ENCODE measurements at places on chromosomes 6 and 20. TPM values are rescaled to one million over a fixed set of nuclear protein-coding genes. Genes with fewer than 3 reads are reported as not detected.

Gene CTCFL
- polyA plus RNA-seq, result not detected

Gene TMEM217
- 0.38 TPM for polyA plus RNA-seq

- no peak overlapping the region for H3K27ac ChIP-seq
- H3K27me3 ChIP-seq, result no peaks in the 10 kb centered on the region
- H3K4me3 ChIP-seq, result no peak overlapping the region
- no peak for DNase-seq
- H3K4me1 ChIP-seq, result peaks cover 13% of the 10 kb centered on the region
Measured at GRCh38 chr6:21767891-21768648, 174.5 kb downstream of the SOX4 start.

GRCh38 chr20:17896771-17897369 lies 71.7 kb downstream of the SNX5 start:
- peak overlapping the region; percentile 3 for H3K27ac ChIP-seq
- H3K27me3 ChIP-seq, result no peaks in the 10 kb centered on the region
- H3K4me1 ChIP-seq, result peaks cover 8% of the 10 kb centered on the region
- no peaks in the 10 kb centered on the region for H3K36me3 ChIP-seq
- no peak overlapping the region for H3K4me3 ChIP-seq

- peaks cover 7% of the 10 kb centered on the region for H3K4me1 ChIP-seq
- no peaks in the 10 kb centered on the region for H3K27me3 ChIP-seq
- no peak for DNase-seq
- no peaks in the 10 kb centered on the region for H3K36me3 ChIP-seq
Measured at GRCh38 chr20:50230871-50231560, 40.4 kb downstream of the CEBPB start.

Gene TMEM151B
- polyA plus RNA-seq, result 3.1 TPM

Gene BPIFB1
- not detected for polyA plus RNA-seq

Gene MATN4
- 0.07 TPM for polyA plus RNA-seq

Gene KIF25
- not detected for polyA plus RNA-seq

Gene SLC22A3
- 1.8 TPM for polyA plus RNA-seq

DNA sequence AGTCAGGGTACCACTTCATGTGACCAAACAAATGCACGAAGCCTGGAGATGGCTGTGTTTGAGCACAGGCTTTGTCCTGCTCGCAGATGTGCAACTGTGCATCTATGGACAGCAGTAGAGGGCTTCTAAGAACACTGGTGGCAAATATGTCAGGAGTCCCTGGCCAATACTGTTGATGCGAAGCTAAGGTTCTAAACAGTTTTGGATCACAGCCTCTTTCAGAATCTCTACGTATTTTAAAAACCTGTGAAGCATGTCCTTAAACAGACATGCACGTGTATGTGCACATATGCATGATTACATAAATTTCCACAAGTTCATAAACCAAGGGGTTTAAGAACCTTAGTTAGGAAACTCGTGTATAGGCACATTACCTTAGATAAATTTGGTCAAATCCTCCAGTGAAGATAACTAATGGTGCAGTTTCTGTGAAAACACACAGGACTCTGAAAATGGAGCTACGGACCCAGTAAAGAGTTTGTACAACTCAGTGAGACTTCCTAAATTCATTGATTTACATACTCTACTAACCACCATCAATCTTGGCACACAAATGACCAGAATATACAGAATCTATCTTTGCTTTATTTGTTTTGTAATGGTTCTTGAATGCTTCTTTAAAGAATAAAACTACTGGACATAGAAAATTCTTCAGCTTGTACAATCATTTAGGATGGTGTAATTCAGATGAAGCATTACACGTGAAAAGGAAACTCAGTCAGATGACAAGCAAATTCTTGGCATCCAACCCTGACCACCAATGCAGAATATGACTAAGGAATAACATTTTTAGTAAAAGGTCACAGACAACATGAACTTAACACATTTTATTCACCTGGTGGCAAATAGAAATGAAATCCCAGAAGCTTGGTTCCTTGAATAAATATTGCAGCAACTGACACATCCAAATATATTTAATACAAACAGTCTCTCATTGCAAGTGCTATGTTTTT lies 27.4 kb downstream of the KCNQ5 start:
- no peak overlapping the region for H3K4me3 ChIP-seq
- DNase-seq, result no peak
- no peak overlapping the region for H3K27ac ChIP-seq
- no peaks in the 10 kb centered on the region for H3K36me3 ChIP-seq

- H3K27me3 ChIP-seq, result no peaks in the 10 kb centered on the region
- no peak overlapping the region for H3K27ac ChIP-seq
- H3K4me1 ChIP-seq, result peaks cover 28% of the 10 kb centered on the region
- peaks cover 6% of the 10 kb centered on the region for H3K36me3 ChIP-seq
- no peak for DNase-seq
- no peak overlapping the region for H3K4me3 ChIP-seq
Measured at GRCh38 chr6:31771992-31772358, 5.2 kb downstream of the VWA7 start.

DNA sequence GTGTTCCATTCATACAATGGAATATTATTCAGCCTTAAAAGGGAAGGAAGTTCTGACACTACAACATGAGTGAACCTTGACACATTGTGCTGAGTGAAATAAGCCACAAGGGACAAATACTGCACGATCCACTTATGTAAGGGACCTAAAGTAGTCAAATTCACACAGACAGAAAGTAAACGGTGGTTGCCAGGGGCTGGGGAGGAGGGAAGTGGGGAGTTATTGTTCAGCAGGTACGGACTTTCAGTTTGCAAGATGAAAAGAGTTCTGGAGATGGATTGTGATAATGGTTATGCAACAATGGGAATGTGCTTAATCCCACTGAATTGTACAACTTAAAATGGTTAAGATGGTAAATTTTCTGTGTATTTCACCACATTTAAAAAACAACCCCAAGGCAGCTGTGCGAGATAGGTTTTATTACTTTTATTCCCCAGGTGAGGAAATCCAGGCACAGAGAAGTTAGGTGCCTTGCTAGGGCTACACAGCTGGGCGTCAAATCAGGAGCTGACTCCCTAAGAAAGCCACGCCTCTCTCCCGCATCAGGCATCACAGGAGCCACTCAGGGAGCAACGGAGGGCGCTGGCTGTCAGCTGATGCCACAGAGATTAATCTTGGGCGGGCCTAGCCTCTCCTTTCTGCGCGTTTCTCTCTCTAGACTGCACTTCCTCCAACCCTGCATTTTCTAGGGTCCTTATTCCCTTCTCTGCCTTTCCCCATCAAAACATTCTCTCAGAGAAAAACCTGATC lies 9.3 kb upstream of the TRAF3IP2 start:
- H3K4me1 ChIP-seq, result no peaks in the 10 kb centered on the region
- H3K4me3 ChIP-seq, result no peak overlapping the region
- H3K36me3 ChIP-seq, result no peaks in the 10 kb centered on the region
- no peak overlapping the region for H3K27ac ChIP-seq

DNA sequence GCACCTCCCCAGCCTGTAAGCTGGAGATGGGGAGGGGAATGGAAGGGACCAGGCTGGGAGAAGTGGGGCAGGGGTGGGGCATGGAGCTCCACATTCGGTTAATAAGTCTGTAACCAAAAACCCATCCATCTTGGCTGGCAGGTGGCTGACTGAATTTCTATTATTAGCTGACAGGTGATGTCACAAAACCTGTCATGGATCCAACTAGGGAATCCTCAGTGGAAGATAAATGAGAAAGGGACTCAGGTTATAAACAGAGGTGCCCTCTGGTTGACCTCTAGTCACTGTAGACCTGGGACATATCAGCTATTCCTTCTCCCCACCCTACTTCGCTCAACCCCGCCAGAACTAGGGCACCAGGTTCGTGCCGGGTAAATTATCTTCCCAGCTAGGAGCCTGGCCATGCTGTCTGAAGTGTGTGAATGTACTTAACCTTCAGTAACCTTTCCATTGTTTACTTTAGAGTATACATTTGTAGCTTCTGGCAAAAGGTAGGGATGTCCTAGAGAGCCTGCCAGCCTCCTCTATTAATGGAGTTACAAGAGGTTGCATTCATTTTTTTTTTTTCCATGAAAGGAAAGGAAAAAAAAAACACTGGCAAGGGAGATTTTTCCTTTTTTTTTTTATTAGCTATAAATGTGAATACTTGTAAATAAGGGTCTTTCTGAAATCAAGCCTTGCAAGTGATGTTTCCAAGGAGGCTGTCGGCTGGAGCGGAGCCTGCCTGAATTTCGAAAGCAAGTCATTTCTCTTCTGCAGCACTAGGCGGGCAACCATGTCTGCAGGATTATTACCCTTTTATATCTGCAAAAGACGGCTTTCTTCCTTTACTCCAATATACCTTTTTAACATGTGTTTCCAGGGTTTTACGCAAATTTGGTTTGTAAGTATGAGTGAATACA lies 135.9 kb downstream of the TMEM242 start:
- no peak overlapping the region for H3K4me3 ChIP-seq
- peak; percentile 43 for DNase-seq
- H3K36me3 ChIP-seq, result peaks cover 14% of the 10 kb centered on the region
- peaks cover 25% of the 10 kb centered on the region for H3K4me1 ChIP-seq

Gene HTR1E
- not detected for polyA plus RNA-seq

DNA sequence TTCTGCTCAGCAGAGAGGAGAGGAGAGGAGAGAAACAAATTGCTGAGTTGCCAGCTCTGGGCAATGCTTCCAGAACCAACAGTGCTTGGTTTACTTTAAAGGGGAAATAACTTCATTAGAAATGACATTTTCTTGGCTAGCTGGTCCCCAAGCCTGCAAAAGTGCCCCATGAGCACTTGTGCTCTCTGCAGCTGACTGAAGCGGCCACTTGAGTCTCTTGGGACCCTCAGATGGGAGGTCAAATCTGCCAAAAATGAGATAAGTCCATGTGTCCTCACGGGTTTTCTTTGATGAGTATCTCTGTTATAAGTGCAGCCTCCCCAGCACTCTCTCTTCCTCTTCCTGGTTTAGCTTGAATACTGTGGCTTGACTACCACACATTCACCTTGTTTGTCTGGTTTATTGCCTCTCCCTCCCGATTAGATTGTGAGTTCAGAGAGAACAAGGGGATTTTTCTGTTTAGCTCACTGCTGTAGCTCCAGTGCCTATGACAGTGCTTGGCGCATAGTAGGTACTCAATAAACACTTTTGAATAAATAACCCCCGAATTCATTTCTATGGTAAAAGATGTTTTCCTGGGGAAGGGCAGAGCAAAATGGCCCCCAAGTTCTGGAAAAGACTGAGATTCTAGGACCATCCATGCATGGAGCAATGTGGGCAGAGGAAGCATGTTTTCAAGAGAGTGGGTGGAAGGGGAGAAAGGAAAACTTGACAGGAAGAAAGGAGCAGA lies 7.0 kb upstream of the RIN2 start:
- H3K4me3 ChIP-seq, result no peak overlapping the region
- peak overlapping the region; percentile 66 for H3K27ac ChIP-seq
- peak; percentile 88 for DNase-seq
- H3K27me3 ChIP-seq, result no peaks in the 10 kb centered on the region

DNA sequence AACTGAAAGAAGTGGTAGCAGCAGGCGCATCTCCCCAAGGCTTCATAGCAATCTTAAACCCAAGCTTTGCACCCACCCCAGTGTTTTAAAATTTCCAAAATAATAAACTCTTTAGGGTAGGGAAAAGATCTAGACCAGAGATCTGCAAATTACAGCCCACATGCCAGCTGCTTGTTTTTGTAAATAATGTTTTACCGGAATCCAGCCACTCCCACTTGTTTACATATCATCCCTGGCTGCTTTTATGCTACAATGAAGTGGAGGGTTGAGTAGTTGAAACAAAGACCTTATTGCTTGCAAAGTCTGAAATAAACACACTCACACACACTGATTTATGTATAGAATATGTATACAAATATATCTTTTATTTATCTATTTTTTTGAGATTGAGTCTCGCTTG lies 30.0 kb downstream of the SLX4IP start:
- no peak overlapping the region for H3K4me3 ChIP-seq
- H3K36me3 ChIP-seq, result no peaks in the 10 kb centered on the region
- H3K27ac ChIP-seq, result no peak overlapping the region
- no peaks in the 10 kb centered on the region for H3K4me1 ChIP-seq
- no peaks in the 10 kb centered on the region for H3K27me3 ChIP-seq
- DNase-seq, result no peak

DNA sequence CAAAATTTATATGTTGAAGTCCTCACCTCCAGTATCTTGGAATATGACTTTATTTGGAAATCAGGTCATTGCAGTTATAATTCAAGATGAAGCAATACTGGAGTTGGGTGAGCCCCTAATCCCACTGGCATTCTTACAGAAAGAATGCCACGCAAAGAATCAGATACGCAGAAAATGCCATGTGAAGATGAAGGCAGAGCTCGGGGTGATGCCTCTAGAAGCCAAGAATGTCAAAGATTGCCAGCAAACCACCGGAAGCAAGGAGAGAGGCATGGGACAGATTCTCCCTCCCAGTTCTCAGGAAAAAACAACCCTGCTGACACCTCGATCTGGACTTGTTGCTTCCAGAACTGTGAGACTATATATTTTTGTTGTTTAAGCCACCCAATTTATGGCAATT lies 273.4 kb upstream of the CITED2 start:
- H3K27ac ChIP-seq, result no peak overlapping the region
- no peaks in the 10 kb centered on the region for H3K4me1 ChIP-seq
- no peak overlapping the region for H3K4me3 ChIP-seq
- no peaks in the 10 kb centered on the region for H3K36me3 ChIP-seq

DNA sequence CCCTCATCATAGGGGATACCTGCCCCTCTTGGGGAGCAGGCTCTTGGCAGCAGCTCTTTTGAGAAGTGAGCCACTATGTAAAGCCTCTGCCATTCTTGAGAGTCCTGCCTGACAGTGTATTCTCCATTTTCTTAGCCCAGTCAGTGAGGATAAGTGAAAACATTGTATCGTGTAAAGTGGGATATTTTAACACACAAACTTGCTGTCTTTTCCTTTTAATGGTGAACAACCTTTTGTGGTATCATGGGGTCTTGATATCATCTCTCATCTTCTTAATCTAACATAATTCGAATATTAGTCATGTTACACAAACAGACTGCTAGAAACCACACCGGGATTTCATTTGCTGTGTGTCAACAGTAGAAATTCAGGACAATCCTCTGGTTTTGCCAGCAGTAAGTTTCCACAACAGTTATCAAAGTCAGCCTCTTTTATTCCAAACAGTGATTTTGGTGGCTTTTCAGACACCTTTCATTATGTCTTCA lies 136.2 kb downstream of the HIVEP1 start:
- no peaks in the 10 kb centered on the region for H3K4me1 ChIP-seq
- H3K27ac ChIP-seq, result no peak overlapping the region
- no peaks in the 10 kb centered on the region for H3K27me3 ChIP-seq
- no peak for DNase-seq
- no peak overlapping the region for H3K4me3 ChIP-seq

Gene TDRD6
- not detected for polyA plus RNA-seq

GRCh38 chr20:17504066-17504897 lies 26.9 kb downstream of the BFSP1 start:
- H3K4me1 ChIP-seq, result peaks cover 6% of the 10 kb centered on the region
- no peak overlapping the region for H3K4me3 ChIP-seq

- no peak overlapping the region for H3K27ac ChIP-seq
- no peaks in the 10 kb centered on the region for H3K36me3 ChIP-seq
- no peaks in the 10 kb centered on the region for H3K4me1 ChIP-seq
- DNase-seq, result no peak
Measured at GRCh38 chr6:804771-805170, 111.8 kb upstream of the EXOC2 start.

- no peaks in the 10 kb centered on the region for H3K4me1 ChIP-seq
- no peaks in the 10 kb centered on the region for H3K36me3 ChIP-seq
- H3K27me3 ChIP-seq, result no peaks in the 10 kb centered on the region
- DNase-seq, result no peak
- no peak overlapping the region for H3K27ac ChIP-seq
Measured at GRCh38 chr6:161424421-161424820, 150.6 kb upstream of the AGPAT4 start.

- H3K27ac ChIP-seq, result no peak overlapping the region
- peaks cover 2% of the 10 kb centered on the region for H3K27me3 ChIP-seq
- DNase-seq, result no peak
- H3K4me3 ChIP-seq, result no peak overlapping the region
Measured at GRCh38 chr20:46232539-46232938, 75.8 kb downstream of the CDH22 start.

Data from small intestine (tissue), 16 donors.